ENCODE measurements at places on chromosomes 11 and 22.

DNA sequence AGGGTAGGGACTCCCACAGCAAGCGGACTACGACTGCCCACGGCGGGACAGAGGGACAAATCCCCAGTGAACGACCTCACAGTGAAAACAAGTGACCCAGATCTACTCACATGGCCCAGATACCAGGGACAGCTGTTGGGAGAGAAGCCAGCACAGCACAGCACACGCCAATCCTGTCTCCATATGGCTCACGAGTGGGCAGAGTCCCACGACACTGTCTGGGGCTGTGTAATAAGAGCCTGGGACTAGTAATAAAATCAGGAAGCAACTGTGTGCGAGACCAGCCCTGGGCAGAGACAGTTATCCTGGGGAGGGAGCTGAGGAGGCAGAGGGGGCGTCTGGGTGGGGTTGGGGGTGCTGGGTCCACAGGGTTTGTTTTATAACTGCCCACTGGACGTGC lies 385.0 kb downstream of the CTTN start:
- peak; percentile 46 for DNase-seq

- DNase-seq = no peak
These were observed 35.4 kb downstream of the NAGA start for GRCh38 chr22:42035256-42035655.

DNA sequence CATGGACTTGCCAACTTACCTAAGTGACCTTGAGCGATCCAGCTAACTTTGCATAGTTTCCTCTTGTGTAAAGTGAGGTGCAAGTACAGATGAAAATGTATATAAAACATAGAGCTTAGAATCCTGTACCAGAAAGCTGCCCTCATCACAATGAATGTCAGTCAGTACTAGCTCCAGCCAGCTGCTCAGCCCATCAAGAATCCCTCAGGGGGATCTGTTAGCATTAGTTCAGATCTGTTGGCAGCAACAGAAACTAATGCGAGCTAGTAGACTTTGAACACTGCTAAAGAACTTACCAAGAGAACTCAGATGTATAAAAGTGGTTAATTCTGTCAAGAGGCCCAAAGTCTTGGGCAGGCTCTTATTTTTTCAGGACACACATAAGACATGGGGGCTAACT lies 6.3 kb upstream of the C11orf91 start:
- DNase-seq = no peak

- DNase-seq = no peak
These were observed 15.9 kb downstream of the PICALM start for GRCh38 chr11:86052693-86053641.

DNA sequence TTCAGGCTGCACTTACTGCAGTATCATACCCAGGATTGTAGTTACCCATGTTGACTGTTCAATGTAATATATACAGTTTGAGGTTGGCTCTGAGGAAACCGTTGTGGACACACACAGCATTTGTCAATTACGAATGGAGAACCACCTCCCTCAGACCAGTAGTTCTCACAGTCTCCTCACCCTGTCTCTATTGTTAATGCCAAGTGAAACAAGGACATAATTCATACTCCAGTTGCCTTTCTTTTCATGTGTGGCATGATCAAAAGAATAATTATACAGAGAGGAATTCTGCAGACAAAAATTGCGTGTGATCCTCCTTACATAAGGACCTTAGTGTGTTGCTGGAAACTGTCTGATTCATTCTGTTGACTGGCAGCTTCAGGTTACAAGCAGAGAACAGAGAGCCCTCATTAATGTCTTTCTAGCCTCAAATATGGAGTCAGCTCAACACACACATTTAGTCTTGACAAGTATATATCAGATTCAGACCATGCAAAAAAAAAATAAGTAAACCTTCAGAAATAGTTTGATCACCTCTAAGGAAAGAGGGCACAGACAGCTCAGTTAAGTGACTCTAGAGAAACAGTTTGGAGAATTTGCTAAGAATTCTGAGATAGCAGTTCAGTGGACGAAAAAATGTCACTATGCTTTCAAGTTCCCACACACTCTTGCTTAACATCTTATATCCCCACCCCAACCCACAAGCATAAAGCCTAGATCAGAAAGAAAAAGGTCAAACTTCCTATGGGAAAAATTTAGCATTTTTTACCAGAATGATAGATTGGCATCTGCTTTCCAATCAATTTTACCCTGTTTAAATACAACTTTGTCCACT lies 96.1 kb downstream of the MAML2 start:
- no peak for DNase-seq
